CD8-positive, alpha-beta T cell (primary cell): ENCODE measurements at places on chromosomes 6 and 20. TPM values are rescaled to one million over a fixed set of nuclear protein-coding genes. Genes with fewer than 3 reads are reported as not detected.

The RAB44 gene
- total RNA-seq = not detected

The TRIM10 gene
- total RNA-seq = not detected

The EFCAB8 gene
- total RNA-seq = 0.92 TPM

The BMP2 gene
- not detected for total RNA-seq

The ELOVL2 gene
- not detected for total RNA-seq

The C6orf52 gene
- total RNA-seq = not detected

The DEF6 gene
- total RNA-seq = 182 TPM

DNA sequence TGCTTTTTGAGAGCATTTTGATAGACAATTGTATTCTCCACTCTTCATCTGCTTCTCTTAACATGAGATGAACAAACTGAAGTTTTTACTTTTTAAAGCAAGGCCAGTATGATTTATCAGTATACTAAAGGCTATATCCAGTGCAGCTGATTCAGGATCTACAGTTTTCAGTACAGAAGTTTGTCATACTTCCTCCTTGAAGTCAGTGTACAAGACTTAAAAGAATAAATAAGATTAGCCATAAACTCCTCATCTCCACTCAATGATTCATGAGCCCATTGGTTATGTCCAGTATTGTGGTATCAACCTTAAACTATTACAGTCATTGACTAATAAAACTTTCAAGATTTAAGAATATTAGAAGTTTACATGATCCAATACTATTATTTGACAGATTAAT is 374.8 kb upstream of the EPHA7 start:
- no peak for DNase-seq

- DNase-seq = no peak
Observed at GRCh38 chr20:19250346-19250745, 37.9 kb downstream of the SLC24A3 start.

GRCh38 chr6:140046016-140046632 is 671.7 kb upstream of the CITED2 start:
- DNase-seq = no peak

- DNase-seq = no peak
Observed at GRCh38 chr20:3209946-3210317, 634 bp downstream of the ITPA start.

DNA sequence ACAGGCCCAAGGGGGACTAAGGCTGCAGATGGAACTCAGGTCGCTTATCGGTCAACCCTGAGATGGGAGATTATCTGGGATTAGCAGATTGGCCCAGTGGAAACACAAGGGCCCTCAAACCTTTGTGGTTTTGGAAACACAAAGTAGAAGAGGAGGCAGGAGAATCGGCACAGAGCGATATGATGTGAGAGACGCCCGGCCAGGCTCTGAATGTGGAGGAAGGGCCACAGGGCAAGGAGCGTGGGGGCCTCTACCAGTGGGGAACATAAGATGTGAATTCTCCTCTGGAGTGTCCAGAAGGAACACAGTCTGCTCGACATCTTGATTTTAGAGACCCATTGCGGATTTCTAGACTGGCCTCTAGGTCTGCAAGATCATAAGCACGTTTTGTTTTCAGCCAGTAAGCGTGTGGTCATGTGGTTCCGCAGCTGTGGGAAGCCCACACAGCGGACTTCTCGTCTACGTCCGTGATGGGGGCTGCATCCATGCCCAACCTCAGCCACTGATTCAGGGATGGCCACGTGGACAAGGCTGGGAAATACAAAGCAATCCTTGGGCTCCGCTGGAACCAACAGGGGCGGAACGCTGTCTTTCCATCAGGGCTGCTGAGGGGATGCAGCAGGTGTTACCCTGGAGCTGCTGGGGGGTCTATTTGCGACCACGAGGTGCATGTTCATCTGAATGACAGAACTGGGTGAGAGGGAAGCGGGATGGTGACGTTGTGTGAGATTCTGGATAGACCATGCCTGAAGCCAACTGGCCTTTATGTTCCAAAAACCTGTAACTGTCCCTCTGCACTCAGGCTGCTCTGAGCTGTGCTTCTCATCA is 127.6 kb upstream of the PMEPA1 start:
- no peak for DNase-seq

GRCh38 chr6:52201046-52201445 is 14.9 kb downstream of the IL17A start:
- DNase-seq = no peak

DNA sequence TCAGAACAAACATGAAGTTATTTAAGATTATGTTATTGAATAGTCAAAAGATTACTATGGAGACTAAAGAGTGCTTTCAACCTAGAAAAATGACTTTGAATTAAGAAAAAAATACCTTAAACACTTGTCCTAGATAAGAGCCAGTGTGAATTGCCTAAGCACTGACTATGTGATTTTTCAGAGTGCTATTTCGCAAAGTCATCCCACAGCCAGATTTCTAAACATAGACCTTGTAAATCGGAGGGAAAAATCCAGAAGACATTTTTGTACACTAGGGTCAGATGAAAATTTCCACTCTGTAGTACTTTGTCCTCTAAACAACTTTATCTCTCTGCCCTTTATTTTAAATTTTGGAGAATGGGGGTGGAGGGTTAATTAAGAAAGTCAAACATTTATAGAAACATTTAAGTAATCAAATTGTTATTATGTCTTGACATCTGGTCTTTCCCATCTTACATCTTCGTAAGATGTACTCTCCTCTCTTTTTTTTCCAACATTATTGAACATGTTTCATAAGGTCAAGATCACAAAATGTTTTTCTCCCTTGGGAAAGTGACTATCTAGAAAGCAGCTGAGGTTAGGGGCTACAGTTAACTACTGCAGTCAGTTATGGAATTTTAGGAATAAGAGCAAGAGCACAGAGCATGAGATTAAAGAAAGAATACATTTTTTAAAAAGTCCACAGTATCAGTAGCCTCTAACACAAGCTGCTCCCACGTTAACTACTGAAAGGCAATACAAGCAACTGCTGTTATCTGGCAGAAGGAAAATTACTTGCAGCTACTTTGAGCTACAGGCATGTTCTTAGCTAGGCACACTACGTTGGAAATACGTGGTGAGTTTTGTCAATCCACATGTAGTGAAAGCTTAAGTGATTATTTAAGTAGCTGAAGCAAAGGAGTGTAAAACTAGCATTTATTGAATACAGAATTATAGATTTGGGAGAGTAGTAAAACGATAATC is 648.5 kb downstream of the HTR1B start:
- DNase-seq = no peak

DNA sequence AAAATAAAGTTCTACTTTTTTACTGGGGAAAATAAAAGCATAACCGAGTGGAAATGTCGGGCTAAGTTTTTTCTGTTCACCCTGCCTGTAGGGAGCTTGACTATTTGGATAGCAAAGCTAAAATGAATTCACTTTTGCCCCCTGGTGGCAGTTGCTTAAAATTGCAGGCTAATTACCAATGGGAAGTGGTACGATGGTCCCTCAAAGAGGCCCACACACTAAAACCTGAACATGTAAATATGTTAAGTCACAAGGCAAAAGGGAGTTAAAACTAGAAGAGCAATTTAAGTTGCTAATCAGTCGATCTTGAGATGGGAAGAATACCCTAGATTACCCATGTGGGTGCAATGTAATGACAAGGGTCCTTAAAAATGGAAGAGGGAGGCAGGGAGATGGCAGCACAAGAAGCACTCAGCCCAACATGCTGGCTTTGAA is 916 bp upstream of the SUN5 start:
- no peak for DNase-seq

- no peak for DNase-seq
Observed at GRCh38 chr20:31897541-31897940, 27.1 kb downstream of the TTLL9 start.

DNA sequence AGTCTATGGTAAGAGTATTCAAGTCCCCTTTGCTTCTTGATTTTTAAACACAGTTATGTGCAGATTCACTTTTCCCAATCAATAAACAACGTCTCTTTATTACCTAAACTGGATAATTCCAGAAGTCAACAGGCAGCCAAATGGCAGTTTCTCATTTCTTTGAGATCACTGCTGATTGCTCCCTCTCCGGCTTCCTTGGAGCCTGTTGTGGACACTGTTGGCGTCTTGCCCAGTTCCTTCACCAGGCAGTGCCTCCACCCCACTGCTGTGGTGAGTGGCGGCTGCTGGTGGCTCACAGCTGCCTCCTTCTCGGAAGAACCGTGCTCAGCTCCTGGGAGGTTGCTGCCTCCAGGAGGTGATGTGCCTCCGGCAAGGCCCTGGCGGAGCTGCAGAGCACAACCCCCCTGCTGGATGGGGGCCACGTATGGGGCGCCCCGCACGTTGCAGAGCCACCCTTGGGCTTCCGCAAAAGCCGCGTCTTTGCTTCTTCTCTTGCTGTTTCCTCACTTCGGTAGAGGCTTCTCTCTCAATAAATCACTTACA is 105.1 kb upstream of the CNKSR3 start:
- DNase-seq = no peak

DNA sequence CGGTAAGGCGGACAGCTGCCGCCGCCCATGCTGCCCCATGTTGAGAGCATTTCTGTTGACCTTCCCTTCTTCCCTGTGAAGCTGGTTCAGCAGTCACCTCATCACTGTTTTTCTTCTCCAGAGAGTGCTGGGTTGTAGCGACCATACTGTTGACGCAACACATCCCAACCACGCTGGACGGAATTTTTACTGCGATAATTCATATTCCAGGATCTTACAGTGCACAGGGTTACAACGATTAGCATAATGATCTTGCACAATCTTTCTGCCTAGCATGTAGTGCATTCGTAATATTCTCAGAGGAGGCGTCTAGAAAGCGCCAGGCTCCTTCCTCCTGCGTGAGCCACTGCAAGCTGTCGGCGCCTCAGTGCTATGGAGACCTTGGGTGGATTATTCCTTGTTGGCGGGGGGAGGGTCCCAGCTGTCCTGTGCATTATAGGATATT is 137.0 kb downstream of the MTHFD1L start:
- DNase-seq = no peak

GRCh38 chr6:38086346-38086745 is 266.8 kb downstream of the ZFAND3 start:
- no peak for DNase-seq

DNA sequence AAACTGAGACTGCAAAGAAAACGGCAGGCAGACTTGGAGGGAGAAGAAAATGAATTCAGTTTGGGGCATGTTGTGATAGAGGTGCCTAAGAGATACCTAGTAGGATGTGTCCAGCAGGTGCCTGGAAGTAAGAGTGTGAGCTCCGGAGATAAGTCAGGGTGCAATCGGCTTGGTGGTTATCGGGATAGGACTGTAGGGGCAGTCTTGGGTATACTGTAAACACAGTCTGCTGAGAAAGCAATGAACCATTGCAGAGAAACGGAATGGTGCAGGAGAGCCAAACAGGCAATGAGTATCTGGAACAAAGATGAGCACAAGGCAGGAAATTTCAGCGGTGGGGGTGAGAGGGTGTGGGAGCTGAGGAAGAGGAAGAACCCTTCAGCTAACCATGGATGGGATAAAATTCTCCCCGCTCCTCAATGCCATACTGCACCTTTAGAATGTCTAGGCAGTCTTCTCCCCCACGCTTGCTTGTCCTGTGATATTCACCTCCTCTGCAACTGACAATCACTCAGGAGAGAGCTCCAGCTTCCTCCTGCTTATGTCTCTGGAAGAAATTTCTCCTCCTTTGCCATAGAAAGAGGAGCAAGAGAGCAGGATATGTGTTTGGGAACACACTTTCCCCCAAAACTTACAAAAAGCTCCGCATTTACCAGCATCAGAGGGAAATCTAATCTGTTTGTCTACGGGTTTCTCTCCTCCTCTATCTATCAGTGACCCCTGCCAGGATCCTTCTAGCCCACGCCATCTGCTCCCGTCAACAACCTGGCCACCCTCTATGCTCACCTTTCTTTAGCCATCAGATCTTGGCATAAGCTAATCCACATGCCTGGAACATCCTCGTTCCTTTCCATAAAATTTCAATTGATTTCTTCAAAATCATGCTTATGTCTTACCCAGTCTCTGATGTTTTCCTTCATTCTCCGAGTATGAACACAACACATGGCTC is 381.7 kb upstream of the JARID2 start:
- DNase-seq = no peak

GRCh38 chr6:151847064-151847463 is 39.6 kb downstream of the ESR1 start:
- DNase-seq = no peak

DNA sequence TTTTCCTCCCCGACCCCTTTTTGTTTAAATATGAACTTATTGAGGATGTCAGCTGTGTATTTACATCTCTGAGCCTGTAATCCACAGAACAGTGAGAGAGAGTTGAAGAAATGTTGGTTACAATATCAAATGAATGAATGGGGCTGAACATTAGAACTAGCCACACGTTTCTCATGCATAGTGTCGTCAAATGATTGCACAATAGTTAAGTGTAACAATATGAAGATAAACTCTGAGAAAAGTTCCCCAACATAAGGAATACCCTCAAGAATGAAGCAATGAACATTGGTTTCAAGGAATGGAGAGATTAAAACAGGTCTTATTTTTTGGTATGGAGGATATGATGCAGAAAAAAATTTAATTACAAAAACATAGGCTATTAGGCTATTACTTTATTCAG is 100.5 kb upstream of the DTNBP1 start:
- no peak for DNase-seq

DNA sequence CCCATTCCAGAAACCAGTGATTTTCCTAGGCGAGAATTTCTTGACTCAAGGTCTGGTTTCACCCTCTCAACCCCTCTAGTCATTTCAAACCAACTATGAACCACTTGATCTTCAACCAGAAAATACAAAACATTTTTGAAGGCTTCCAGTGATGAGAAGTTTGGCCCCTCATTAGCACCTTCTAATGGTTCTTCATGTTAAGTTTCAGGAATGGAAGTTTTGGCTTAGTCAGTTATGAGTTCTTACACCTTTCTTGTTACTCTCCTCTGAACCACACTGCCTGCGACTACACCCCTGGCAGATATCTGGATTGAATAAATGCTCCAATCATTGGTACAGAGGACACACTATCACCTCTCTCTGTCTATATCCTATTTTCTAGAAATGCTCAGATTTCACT is 67.2 kb downstream of the GJA10 start:
- DNase-seq = no peak

- DNase-seq = no peak
Observed at GRCh38 chr20:23114018-23114417, 27.9 kb upstream of the CD93 start.

DNA sequence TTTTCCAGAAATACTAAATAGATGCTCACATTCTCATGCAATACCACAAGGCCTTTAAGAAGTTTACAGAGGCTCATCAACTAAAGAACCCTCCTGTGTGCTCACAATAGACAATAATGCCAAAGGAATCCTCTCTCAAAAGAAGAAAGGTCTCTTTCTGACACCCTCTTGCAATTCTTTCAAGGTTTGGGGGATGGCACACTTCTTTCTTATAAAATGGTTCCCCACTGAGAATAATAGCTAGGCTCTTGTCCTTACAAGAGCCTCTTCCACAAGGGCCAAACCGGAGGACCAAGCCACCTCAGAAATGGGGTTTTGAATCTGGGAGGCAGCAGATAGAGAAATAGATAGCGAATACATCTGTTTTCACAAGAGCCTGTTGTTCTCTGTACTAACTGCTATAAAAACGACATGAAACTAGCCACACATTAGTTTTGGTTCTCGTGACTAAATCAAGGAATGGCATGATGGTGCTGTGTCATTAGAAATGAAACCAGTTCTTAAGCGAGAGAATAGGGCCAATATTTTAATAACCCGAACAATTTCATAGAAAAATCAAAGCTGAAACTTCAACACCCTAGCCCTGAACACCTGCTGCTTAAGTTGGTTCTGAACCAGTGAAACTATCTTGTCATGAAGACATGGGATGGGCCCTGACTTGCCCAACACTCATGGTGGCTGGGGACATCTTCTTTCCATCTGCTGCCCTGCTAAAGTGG is 81.1 kb downstream of the PRDM1 start:
- no peak for DNase-seq

GRCh38 chr6:84583784-84584183 is 180.6 kb downstream of the TBX18 start:
- DNase-seq = no peak
